ENCODE measurements at places on chromosomes 2 and 18.

DNA sequence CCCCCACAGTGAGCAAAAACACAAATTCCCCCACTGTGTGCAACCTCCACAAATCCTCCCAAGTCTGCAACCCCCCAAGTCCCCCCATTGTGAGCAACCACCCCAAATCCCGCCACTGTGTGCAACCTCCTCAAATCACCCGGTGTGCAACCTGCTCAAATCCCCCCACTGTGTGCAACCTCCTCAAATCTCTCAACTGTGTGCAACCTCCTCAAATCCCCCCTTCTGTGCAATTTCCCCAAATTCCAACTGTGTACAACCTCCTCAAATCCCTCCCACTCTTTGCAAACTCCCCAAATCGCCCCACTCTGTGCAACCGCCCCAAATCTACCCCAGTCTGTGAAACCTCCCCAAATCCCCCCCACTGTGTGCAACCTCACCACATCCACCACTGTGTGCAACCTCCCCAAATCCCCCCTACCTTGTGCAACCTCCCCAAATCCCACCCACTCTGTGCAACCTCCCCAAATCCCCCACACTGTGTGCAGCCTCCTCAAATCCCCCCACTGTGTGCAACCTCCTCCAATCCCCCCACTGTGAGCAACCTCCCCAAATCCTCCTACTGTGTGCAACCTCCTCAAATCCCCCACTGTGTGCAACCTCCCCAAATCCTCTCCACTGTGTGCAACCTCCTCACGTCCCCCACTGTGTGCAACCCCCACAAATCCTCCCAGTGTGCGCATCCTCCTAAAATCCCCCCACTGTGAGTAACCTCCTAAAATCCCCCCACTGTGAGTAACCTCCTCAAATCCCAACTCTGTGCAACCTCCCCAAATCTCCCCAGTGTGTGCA, 115.2 kb downstream of the TPO start:
- no peak for DNase-seq

DNA sequence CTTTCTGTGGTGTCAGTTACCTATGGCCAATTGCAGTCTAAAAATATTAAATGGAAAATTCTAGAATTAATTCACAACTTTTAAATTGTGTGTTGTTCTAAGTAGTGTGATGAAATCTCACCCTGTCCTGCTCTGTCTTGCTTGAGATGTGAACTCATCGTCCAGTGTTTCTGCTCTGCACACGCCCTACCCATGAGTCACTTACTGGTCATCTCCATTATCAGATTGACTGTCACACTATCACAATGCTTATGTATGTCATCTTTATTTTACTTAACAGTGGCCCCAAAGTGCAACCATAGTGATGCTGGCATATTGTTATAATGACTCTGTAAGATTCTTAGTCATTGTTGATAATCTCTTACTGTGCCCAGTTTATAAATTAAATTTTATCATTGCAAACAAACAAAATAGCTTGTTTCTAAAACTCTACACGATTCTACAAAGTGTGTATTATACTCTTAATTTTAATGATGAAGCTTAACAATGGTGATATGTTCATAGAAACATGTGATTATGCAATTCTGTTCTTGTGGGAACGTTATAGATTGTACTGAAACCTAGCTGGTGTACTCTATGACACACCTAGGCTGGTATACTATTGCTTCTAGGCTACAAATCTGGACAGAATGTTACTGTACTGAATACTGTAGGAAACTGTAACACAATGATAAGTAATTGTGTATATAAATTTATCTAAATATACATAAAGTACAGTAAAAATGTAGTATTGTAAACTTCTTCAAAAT, 1086.8 kb upstream of the PIK3C3 start:
- DNase-seq = peak; percentile 1

- DNase-seq = no peak
These were observed 6.5 kb downstream of the POU3F3 start for GRCh38 chr2:104860451-104860790.

DNA sequence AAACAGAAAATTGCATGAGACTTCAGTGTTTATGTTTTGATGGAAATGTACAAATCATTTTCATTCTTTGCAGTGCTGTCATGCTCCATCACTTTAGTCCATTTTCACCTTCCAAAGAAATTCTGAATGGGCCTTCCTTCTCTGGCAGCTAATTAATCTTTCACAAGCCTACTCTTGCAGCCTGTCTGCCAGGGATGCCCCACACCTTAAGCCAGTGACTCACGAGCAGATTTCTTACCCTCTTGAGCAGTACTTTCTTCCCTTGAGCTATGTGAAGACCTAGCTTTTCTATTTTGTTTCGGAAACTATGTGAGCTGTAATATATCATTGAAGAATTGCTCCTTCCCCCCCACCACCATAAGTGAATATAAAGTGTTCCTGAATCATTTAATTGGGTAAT, 404.3 kb upstream of the VWC2L start:
- no peak for DNase-seq

DNA sequence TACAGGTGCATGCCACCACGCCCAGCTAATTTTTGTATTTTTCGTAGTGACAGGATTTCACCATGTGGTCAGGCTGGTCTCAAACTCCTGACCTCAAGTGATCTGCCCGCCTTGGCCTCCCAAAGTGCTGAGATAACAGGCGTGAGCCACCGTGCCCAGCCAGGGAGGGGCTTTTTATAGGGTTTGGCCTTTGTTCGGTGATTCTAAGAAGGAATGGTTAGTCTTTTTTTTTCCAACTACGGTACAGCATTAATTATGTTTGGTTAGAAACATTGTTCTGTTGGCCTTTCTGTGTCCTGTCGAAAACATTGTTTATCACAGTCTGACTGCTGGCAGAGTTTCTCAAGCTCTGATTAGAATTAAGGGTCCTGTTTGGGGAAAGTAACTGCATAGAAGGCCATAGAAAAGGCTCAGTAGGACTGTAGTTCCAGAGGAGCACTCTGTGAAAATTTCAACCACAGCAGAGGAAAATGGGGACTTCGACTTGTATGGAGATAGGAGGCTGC, 19.3 kb upstream of the SMCHD1 start:
- DNase-seq = no peak

- no peak for DNase-seq
These were observed 267.1 kb downstream of the ICOS start for GRCh38 chr2:204203704-204204103.

- DNase-seq = no peak
These were observed 609.0 kb downstream of the DCC start for GRCh38 chr18:52948868-52949444.

GRCh38 chr2:25954199-25954752, 28.0 kb downstream of the KIF3C start:
- DNase-seq = no peak

DNA sequence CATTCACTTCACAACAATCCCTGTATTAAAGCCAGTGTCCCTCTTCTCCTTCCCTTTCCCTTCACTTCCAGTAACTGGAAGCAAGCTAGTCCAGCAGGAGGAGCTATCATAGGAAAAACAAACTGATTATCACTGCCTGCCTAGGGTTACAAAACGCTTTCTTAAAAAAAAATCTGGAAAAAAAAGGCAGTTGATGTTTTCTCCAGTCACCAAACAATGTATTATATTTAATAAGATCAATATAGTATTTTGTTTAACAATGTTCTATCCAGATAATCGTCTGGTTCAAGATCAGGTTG, 78.8 kb upstream of the ITGB6 start:
- no peak for DNase-seq

DNA sequence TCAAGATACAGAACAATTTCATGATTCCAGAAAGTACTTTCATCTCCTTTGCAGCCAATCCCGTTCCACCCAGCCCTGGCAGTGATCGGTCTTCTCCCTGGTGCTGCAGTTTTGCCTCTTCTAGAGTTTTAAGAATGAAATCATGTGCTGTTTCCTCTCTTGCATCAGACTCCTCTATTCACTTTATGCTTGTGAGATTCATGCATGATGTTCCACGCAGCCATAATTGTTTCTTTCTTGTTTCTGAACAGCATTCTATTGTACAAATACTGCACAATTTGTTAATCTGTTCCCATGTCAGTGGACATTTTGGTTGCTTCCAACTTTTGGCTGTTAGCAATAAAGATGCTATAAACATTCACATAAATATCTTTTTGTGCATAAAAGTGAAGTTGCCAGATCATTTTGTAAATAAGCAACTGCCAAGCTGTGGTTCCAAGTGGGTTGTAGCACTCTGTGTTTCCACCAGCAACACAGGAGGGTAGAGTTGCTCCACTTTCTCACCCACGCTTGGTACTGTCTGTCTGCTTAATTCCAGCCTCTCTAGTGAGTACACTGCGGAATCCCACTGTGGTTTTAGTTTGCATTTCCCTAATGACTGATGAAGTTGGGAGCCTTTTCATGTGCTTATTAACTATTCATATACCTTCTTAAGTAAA, 104.5 kb downstream of the TWIST2 start:
- DNase-seq = no peak

GRCh38 chr2:217802876-217803652, 199.7 kb downstream of the TNS1 start:
- DNase-seq = no peak

DNA sequence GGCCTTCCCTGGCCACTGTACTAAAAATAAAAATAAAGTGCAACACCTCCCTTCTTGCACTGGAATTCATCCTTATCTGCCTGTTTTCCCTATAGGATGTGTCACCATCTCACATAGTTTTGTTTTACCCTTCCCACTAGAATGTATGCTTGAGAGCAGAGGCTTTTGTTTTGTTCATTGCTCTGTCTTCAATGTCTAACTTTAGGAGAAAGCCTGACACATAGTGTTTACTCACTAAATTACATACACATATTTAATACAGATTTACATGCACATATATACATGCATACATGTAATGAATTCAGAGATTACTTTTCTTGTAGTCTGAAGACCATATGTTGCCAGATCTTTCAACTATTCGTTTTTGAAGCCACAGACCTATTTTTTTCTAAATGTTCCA, 23.0 kb downstream of the CD302 start:
- no peak for DNase-seq

DNA sequence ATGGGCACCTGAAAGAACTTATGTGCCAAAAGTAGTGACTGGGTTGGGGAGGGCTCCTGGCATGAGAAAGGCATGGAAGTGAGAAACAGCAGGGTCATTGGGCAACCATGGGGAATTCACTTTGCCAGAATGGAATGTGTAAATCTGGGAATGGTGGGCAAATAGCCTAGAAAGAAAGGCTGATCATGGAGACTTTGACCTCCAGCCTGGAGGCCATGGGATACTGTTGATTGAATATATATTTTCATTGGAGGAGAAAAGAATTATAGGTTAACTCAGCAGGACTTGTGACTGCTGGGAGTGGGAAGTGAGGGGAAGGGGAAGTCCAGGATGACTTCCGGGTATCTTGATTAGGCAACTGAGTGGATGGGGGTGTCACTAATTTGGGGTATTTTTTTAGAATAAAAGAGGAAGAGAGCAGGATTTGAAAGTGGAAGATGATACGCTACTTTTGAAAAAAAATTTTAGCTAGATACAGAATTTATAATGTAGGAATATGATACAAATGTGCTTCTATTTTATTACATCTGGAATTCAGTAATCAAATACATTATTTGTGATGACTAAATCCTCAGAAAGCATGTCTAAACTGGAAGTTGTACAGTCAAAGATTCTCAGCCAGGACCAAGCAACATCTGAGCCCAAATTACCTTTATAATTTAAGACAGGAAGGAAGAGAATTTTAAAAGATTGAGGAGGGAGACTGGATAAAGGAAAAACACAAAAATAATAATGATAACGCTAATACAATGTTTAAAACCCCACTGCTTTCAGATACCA, 116.2 kb downstream of the GATA6 start:
- no peak for DNase-seq
